ENCODE measurements at places on chromosomes 7 and 10. TPM values are rescaled to one million over a fixed set of nuclear protein-coding genes. Genes with fewer than 3 reads are reported as not detected.

GRCh38 chr7:34332006-34332405, 326.0 kb upstream of the NPSR1 start:
- no peak for DNase-seq

DNA sequence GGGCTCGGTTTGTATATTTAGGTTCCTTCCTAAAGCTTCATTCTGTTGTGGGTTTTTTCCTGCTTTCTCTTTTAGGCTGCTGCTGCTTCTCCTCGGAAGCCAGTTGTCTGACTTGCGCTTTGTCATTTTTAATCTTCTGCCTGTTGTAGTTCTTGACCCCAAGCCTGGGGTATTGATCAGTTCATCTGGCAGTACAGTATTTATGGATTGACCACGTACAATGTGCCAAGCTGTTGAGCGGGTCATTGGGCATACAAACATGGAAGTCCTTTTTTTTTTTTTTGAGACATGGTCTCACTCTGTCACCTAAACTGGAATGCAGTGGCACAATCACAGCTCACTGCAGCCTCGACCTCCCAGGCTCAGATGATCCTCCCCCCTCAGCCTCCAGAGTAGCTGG, 4.3 kb downstream of the PROSER2 start:
- DNase-seq: no peak

Gene TFEC
- polyA plus RNA-seq: 1.2 TPM

DNA sequence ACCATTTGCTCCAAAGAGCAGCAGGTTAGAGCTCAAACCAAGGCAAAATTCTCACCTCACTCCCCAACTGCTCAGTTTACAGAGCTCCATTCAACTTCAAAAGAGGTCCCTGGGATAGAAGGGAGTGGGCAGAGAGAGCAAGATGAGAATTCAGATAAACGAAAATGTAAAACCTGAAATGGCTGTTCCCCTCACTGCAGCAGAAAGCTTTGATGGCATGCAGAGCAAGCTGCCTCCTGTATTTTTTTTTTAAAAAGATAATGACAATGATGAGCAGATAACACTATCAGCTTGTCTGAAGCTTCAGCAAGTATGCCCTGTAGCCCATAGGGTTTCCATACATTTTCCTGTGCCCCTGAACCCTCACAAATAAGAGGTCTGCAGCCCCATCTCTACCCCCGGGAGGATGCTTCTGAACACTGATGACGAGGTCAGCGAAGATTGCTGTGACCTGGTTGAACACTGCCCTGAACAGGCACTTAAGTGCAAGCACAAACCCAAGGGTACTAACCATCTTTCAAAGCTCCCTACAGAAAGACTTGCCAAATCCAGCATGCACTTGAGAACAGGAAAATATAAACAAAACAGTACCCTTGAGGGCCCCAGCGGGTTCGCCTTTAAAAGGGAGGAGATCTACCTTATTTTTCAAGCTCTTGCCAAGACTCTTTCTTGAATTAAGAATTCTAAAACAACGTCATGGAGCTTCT, 81.3 kb downstream of the GLI3 start:
- DNase-seq: no peak

Gene PDLIM1
- 40.6 TPM for polyA plus RNA-seq

Gene MYOF
- 52.4 TPM for polyA plus RNA-seq

GRCh38 chr10:114256822-114257221, 17.8 kb downstream of the VWA2 start:
- no peak for DNase-seq

Gene ABCF2
- 17.4 TPM for polyA plus RNA-seq

GRCh38 chr7:128939861-128940410, 2.2 kb downstream of the IRF5 start:
- DNase-seq: no peak

Gene VSTM4
- polyA plus RNA-seq: 40.9 TPM

Gene ANKRD2
- 48.1 TPM for polyA plus RNA-seq

All from forelimb muscle (tissue), 1 donor.